ENCODE measurements at places on chromosomes 4 and X. TPM values are rescaled to one million over a fixed set of nuclear protein-coding genes. Genes with fewer than 3 reads are reported as not detected.

The PNCK gene
- total RNA-seq, result 67.8 TPM

The DMP1 gene
- not detected for total RNA-seq

The NKX3-2 gene
- total RNA-seq, result 7.0 TPM

The KLB gene
- total RNA-seq, result not detected

The PGAM4 gene
- total RNA-seq, result not detected

The SFRP2 gene
- total RNA-seq, result 22.7 TPM

The CYTL1 gene
- total RNA-seq, result 2.3 TPM

The FRYL gene
- 46.0 TPM for total RNA-seq

The UBL4A gene
- total RNA-seq, result 63.5 TPM

The PRDM5 gene
- 10.8 TPM for total RNA-seq

The AMTN gene
- not detected for total RNA-seq

The PABPC5 gene
- 3.8 TPM for total RNA-seq

The CD40LG gene
- not detected for total RNA-seq

The CYBB gene
- 11.4 TPM for total RNA-seq

The LDB2 gene
- 26.6 TPM for total RNA-seq

The TEX13D gene
- 0.66 TPM for total RNA-seq

- peaks cover 19% of the 10 kb centered on the region for H3K4me1 ChIP-seq
- H3K4me3 ChIP-seq, result no peak overlapping the region
- no peak for DNase-seq
- H3K27ac ChIP-seq, result no peak overlapping the region
These were observed 6.5 kb downstream of the TEX13D start for GRCh38 chrX:124338733-124339514.

- H3K36me3 ChIP-seq, result no peaks in the 10 kb centered on the region
- H3K27ac ChIP-seq, result no peak overlapping the region
- DNase-seq, result no peak
- no peaks in the 10 kb centered on the region for H3K27me3 ChIP-seq
These were observed 38.0 kb upstream of the EMCN start for GRCh38 chr4:100555611-100556337.

DNA sequence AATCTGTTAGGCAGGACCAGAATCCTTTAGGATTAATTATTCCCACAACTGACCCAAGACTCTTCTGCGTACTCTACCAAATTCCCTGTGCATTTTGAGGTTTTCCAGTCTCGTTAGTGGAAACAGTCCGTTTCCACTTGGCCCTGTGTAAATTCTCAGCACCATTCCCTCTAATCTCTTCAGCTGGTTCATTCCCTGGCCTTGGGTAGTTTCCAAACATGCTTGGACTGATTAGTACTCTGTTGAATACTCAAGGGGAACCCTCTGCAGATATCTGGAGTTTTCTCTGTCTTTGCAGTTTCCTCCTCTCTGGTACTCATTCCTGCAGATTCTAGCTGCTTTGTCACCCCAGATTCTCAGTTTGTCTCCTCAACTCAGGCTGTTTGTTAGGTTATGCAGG, 80.4 kb downstream of the ZFX start:
- H3K4me1 ChIP-seq, result no peaks in the 10 kb centered on the region
- no peak for DNase-seq
- H3K4me3 ChIP-seq, result no peak overlapping the region
- no peaks in the 10 kb centered on the region for H3K36me3 ChIP-seq

DNA sequence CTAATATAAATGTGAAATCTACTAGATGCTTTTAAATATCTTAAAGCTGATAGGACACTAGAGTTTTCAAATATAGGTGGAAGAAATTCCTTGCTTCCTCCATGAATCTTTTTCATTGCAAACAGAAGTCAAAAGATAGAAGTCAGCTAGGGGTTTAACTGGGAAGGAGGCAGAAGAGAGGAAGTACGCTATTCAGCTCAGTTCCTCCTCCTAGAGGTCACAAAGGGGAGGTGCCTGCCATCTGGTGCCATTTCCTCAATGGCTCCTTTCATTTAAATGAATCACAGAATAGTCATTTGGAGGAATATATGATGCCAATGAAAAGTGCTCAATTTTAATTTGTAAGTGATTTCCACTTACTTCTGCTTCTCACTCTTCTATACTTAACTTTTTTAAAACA, 8.5 kb downstream of the COL25A1 start:
- no peaks in the 10 kb centered on the region for H3K4me1 ChIP-seq
- peaks cover 5% of the 10 kb centered on the region for H3K27me3 ChIP-seq
- no peak overlapping the region for H3K4me3 ChIP-seq

DNA sequence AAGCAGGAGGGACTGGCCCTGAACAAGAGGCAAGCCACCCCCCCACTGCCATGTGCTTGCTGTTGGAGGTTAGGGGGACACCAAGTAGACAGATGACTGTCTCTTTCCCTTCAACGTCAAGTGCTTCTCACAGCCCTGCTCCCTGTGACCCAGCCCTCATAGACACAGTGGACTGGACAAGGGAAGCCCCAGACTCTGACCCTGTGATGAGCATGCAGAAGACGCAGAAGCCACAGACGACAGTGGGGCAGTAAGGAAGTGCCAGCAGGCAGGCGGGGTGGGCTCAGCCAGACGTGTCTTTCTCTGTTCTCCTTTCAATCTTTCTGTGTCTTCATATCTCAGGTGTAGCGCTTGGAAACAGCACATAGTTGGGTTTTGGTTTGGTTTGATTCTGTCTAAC, 2.4 kb upstream of the L1CAM start:
- H3K36me3 ChIP-seq, result no peaks in the 10 kb centered on the region
- H3K4me1 ChIP-seq, result peaks cover 15% of the 10 kb centered on the region
- no peak overlapping the region for H3K27ac ChIP-seq
- H3K27me3 ChIP-seq, result peaks cover 23% of the 10 kb centered on the region
- no peak overlapping the region for H3K4me3 ChIP-seq

DNA sequence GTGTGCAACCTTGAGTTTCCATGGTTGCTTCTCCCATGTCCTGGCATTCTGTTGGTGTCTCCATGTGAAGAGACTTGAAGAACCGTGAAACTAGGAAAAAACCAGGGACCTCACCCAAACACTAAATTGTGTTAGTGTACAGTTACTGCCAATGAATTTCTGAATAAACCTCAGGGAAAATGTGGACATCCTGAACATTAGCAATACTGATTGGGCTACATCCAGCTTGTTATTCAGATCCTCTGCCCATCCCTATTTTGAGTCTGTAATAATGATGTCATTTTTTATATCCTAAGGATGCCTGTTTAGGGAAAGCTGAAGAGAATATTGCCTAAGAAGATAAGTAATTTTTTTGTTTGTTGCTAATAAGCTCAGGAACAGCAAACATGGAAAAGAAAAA, 262.7 kb downstream of the TMA16 start:
- H3K4me1 ChIP-seq, result no peaks in the 10 kb centered on the region
- no peaks in the 10 kb centered on the region for H3K27me3 ChIP-seq
- H3K4me3 ChIP-seq, result no peak overlapping the region

- H3K27ac ChIP-seq, result no peak overlapping the region
- no peaks in the 10 kb centered on the region for H3K27me3 ChIP-seq
- DNase-seq, result no peak
These were observed 56.1 kb upstream of the NAP1L2 start for GRCh38 chrX:73270753-73271152.

DNA sequence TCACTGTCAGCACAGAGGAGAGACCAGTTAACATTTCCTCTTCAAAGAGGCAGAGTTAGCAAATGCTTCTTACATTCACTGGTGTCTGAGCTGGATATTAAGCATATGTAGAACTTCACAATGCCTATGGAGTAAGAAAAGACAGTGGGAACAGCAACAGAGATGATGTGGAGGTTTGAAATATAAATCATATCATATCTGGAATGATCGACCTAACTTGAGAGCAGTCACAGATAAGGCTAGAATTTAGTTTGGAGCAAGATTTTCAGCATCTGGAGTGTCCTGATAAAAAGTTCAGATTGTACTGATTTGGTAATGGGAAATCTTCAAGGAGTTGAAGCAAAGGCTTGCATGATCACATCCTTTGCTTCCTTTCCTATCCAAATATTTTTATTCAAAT, 90.5 kb upstream of the ANKRD50 start:
- no peak for DNase-seq
- no peak overlapping the region for H3K4me3 ChIP-seq
- no peaks in the 10 kb centered on the region for H3K27me3 ChIP-seq
- no peaks in the 10 kb centered on the region for H3K4me1 ChIP-seq

DNA sequence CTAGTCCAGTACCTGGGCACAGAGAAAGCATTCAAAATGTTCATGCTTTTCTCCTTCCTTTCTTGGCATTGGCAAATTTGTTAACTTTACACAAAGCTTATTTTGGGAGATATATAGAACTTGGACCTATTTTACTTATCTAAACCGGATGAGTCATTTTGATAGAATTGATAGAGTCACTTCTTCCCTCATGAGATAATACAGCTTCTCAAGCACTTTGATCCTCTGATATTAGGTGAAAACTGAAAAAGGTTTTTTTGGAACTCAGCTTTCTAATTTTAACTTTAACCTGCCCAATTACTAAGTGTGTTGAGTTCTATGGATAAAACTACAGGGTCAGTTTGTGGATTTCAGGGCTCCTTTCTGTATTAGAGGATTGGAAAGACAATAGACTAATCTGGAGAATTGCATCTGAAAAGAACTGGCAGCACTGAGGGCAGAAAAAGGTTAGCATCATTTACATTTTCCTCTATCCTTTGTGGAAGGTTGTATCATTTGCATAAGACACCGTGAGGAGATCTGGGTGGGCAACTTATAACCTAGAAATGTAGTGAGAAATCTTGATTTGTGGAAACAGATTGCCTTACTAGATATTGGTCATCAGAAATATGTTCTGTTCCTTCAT, 2.4 kb downstream of the WDR44 start:
- H3K4me1 ChIP-seq, result peaks cover 40% of the 10 kb centered on the region
- no peaks in the 10 kb centered on the region for H3K36me3 ChIP-seq
- H3K27ac ChIP-seq, result no peak overlapping the region
- DNase-seq, result no peak
- H3K27me3 ChIP-seq, result no peaks in the 10 kb centered on the region

GRCh38 chr4:116387937-116388474, 697.4 kb downstream of the TRAM1L1 start:
- no peak for DNase-seq
- H3K4me1 ChIP-seq, result no peaks in the 10 kb centered on the region

- no peak for DNase-seq
- H3K27ac ChIP-seq, result no peak overlapping the region
- no peak overlapping the region for H3K4me3 ChIP-seq
- no peaks in the 10 kb centered on the region for H3K4me1 ChIP-seq
- H3K36me3 ChIP-seq, result no peaks in the 10 kb centered on the region
- no peaks in the 10 kb centered on the region for H3K27me3 ChIP-seq
These were observed 227.2 kb upstream of the BMP3 start for GRCh38 chr4:80803337-80803736.

DNA sequence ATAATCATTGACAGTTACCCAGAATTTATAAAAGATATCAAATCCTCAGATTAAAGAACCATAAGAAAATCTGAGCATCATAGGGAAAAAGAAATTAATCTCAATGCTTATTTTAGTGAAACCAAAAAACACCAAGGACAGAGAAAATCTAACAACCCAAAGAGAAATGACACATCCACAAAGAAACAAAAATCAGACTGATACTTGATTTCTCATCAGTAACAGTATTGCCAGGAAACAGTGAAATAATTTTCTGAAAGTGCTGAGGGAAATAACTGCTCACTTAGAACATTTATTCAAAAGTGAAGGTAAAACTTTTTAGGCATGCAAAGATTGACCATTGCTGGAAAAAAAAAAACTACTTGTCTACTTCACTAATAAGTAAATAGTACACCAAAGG, 10.6 kb downstream of the MOSPD2 start:
- no peak overlapping the region for H3K4me3 ChIP-seq
- H3K27ac ChIP-seq, result no peak overlapping the region
- no peaks in the 10 kb centered on the region for H3K27me3 ChIP-seq
- H3K36me3 ChIP-seq, result no peaks in the 10 kb centered on the region
- DNase-seq, result no peak
- no peaks in the 10 kb centered on the region for H3K4me1 ChIP-seq

- peak overlapping the region; percentile 97 for H3K27ac ChIP-seq
- H3K36me3 ChIP-seq, result no peaks in the 10 kb centered on the region
- no peaks in the 10 kb centered on the region for H3K27me3 ChIP-seq
- peak overlapping the region; percentile 96 for H3K4me3 ChIP-seq
- no peak for DNase-seq
- peaks cover 57% of the 10 kb centered on the region for H3K4me1 ChIP-seq
These were observed 2.0 kb downstream of the RAPGEF2 start for GRCh38 chr4:159104694-159105414.

DNA sequence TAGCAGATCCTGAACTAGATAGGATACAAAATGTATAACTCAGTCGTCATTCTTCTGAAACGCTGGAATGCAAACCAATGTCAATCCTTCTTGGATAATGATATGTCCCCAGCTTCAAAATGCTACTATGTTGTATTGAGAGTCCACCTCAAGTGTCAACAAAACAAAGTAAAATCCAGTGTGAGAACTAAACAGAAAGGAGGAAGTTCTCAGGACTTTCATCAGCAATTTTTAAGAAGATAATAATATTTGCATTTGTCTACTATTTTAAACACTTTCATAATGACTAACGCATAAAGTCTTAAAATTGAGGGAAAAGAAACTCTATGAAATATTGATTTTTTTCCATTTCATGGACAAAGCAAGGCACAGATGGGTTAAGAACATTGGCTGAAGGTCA, 36.3 kb downstream of the SOD3 start:
- peaks cover 15% of the 10 kb centered on the region for H3K4me1 ChIP-seq
- no peak overlapping the region for H3K4me3 ChIP-seq
- H3K27me3 ChIP-seq, result no peaks in the 10 kb centered on the region
- H3K27ac ChIP-seq, result no peak overlapping the region
- DNase-seq, result no peak

GRCh38 chrX:148530464-148531077, 30.2 kb downstream of the AFF2 start:
- H3K27me3 ChIP-seq, result no peaks in the 10 kb centered on the region
- no peaks in the 10 kb centered on the region for H3K36me3 ChIP-seq

- DNase-seq, result no peak
- H3K27me3 ChIP-seq, result no peaks in the 10 kb centered on the region
- H3K27ac ChIP-seq, result no peak overlapping the region
- no peak overlapping the region for H3K4me3 ChIP-seq
These were observed 34.6 kb upstream of the MID1 start for GRCh38 chrX:10654960-10655359.

GRCh38 chr4:80732010-80732409, 298.5 kb upstream of the BMP3 start:
- no peaks in the 10 kb centered on the region for H3K4me1 ChIP-seq
- no peaks in the 10 kb centered on the region for H3K27me3 ChIP-seq
- no peaks in the 10 kb centered on the region for H3K36me3 ChIP-seq
- no peak overlapping the region for H3K4me3 ChIP-seq
- DNase-seq, result no peak

GRCh38 chrX:15906041-15906943, 51.7 kb upstream of the AP1S2 start:
- H3K4me1 ChIP-seq, result no peaks in the 10 kb centered on the region
- no peak overlapping the region for H3K27ac ChIP-seq
- no peak overlapping the region for H3K4me3 ChIP-seq
- no peak for DNase-seq
- H3K27me3 ChIP-seq, result no peaks in the 10 kb centered on the region

DNA sequence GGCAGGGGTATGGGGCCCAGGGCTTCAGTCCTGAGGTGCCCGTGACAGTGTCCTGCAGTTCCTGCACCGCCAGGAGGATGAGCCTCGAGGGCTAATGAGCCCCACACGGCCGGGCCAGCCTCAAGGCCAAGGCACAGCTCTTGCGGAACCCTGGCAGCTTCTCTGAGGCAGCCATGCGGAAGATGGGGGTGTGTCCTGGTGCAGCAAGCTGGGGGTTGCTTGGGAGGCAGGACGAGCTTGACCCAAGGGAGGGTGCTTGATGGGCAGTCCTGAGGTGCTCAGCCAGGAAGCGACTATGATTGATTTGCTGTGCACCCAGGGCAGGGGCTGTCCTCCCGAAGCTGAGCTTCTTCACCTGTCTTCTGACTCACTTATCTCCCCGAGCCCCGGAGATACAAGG, 9.1 kb upstream of the FGFR3 start:
- DNase-seq, result no peak
- H3K27ac ChIP-seq, result no peak overlapping the region
- H3K4me1 ChIP-seq, result no peaks in the 10 kb centered on the region
- H3K27me3 ChIP-seq, result peaks cover 23% of the 10 kb centered on the region
- H3K36me3 ChIP-seq, result no peaks in the 10 kb centered on the region
- no peak overlapping the region for H3K4me3 ChIP-seq

Data from esophagus muscularis mucosa (tissue), 4 donors.